ENCODE measurements at places on chromosomes 2 and 18. TPM values are rescaled to one million over a fixed set of nuclear protein-coding genes. Genes with fewer than 3 reads are reported as not detected.

Gene LTBP1
- total RNA-seq = 79.2 TPM

Gene IL36RN
- total RNA-seq = not detected

Gene B3GNT2
- total RNA-seq = 13.3 TPM

Gene IL18RAP
- total RNA-seq = not detected

Gene SLC9A4
- 0.06 TPM for total RNA-seq

Gene DAW1
- 0.23 TPM for total RNA-seq

Gene SMYD1
- 1.6 TPM for total RNA-seq

Gene RFX8
- 27.8 TPM for total RNA-seq

Gene REG1B
- not detected for total RNA-seq

Gene SLC66A2
- total RNA-seq = 53.3 TPM

Gene RESP18
- not detected for total RNA-seq

Gene DLGAP1
- total RNA-seq = 0.06 TPM

Gene STARD7
- 168 TPM for total RNA-seq

Gene SPATA3
- total RNA-seq = not detected

GRCh38 chr2:120066800-120067547 lies 54.1 kb downstream of the EPB41L5 start:
- no peak for DNase-seq

DNA sequence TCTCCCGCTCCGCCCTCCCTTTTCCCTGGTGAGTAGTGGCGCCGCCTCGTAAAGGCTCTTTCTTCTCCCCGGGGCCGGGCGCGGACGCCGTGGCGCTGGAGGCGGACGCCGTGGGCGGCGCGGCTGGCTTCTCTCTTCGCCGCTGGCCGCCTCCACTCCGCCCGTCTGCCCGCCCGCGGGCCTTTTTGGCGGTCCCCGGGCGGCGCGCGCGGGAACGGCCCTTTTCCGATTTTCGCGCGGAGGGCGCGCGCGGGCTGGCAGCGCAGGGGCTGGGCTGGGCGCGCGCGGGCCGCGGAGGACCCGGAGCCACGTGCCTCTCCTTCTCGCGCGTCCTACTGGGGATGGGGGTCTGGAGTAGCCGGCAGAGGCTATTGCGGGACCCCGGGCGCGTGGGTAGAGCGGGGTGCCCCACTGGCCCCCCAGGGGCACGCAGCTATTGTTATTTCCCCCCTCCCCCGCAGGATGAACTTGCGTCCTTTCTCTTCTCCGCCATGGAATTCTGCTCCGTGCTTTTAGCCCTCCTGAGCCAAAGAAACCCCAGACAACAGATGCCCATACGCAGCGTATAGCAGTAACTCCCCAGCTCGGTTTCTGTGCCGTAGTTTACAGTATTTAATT lies 472 bp downstream of the SLC20A1 start:
- peak; percentile 47 for DNase-seq

GRCh38 chr2:128292599-128293425 lies 25.9 kb downstream of the HS6ST1 start:
- no peak for DNase-seq

DNA sequence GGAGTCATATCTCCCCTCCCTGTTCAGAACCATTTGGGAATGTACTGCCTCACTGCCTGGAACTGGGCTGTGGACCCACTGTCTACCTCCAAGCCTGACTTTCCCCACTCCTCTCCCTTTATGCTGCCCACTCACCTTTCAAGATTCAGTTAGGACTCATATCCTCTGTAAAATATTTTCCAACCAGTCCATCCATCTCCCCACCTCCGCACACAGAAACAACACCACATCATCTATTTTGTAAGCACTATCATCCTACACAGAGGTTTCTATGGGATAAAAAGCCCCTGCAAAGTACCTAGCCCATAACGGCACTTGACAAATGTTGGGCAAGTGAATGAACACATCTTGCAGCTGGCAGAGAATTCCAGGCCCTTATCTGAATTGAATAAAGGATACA lies 250.8 kb downstream of the ANAPC1 start:
- no peak for DNase-seq

- peak; percentile 98 for DNase-seq
Measured at GRCh38 chr2:39523308-39524044, 86.4 kb upstream of the MAP4K3 start.

GRCh38 chr2:72932045-72932740 lies 14.9 kb downstream of the EMX1 start:
- peak; percentile 80 for DNase-seq

- peak; percentile 85 for DNase-seq
Measured at GRCh38 chr2:46385786-46386577, 88.8 kb downstream of the EPAS1 start.

GRCh38 chr2:135617501-135618015 lies 86.3 kb downstream of the R3HDM1 start:
- DNase-seq = no peak

GRCh38 chr2:47636176-47636575 lies 146.8 kb upstream of the MSH6 start:
- no peak for DNase-seq

DNA sequence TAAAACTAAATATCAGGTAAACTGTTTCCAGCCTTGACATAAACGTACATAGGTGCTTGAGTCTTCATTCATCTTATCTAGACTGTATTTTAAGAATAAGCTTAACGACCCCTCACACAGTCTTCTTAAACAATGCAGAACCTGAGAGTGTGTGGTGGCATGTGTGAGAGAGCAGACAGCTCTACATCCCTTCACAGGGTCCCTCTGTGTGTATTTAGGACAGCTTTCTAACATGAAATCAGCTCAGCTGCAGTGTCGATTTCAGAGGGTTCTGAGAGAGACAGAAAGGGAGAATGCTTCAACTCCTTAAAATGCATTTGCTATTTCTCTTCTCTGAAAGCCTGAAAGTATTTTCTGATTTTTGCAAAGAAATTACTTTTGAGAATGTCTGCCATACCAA lies 185.2 kb downstream of the GRB14 start:
- no peak for DNase-seq

DNA sequence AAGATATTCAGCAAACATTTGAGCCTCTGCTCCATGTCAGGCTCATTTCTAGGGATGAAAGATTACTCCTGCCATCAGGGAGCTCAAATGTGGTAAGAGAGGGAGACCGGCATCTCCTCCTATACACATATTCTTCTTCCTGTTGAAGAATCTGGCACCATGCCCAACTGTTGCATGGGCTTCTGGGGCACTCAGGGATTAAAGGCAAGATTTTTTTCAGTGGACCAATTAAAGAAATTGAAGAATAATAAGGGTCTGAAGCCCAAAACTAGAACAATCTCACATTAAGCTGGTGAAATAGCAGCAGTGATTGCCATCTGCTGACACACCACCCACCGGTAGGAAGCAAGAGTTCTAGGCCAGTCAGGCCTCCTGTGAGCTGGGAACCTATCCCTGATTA lies 145.4 kb upstream of the LYPD6 start:
- DNase-seq = no peak

DNA sequence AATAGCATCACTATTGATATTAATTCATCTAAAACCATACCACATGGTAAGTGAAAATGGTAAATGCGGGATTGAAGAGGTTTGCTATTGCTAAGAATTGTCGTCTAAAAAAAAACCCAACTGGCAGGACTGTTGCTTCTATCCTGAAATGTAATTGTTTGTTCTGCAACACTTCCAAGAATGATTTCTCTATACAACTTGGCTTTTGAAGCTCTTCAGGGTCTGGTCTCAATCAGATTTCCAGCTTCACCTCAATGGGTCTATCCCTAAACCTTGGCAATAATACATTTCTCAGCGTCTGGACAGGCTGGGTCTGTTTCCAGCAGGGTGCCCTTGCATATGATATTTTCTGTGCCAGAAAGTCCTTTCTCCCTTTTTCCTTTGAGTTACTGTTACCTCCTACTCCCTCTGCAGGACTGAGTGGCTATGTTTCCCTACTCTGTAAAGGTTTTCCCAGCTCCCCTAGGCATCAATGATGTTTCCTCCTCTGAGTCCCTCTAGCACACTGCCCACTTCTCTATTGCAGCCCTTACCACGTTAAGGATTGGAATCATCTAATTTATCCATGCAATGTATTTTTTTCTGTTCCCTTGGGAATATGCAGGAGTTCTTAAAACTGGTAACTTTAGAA lies 118.2 kb upstream of the REV1 start:
- DNase-seq = no peak

DNA sequence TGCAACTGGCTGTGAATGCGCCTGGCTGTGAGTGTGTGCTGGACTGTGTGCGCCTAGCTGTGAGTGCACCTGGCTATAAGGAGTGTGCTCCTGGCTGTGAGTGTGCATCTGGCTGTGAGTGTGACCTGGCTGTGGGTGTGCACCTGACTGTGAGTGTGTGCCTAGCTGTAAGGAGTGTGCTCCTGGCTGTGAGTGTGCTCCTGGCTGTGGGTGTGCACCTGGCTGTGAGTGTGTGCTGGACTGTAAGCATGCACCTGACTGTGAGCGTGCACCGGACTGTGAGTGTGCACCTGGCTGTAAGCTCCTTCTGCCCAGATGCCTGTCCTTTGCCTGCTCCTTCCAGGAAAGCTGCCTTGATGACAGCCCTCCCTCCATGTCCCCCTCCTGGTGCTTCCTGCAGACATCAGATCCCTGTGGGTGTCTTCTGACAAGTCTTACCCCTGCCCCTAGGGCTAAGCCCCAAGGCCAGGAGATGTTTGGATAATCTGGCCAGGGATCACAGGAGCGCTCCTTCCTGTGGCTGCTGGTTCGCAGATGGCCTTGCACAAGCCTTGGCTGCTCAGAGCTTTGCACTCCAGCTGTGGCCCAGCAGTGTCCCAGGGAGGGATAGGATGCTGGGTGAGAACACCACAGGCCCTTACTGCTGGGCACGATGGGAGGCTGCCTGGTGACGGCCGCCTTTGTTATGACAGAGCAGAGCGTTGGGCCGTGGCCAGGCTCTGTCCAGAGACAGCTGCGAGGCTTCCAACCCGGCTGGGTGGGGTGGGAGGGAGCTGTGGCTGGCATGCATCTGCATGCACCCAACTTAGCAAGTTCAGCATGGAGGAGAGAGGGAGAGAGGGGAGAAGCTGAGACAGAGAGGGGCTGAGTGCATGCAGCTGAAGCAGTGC lies 89.9 kb downstream of the GLI2 start:
- peak; percentile 56 for DNase-seq

DNA sequence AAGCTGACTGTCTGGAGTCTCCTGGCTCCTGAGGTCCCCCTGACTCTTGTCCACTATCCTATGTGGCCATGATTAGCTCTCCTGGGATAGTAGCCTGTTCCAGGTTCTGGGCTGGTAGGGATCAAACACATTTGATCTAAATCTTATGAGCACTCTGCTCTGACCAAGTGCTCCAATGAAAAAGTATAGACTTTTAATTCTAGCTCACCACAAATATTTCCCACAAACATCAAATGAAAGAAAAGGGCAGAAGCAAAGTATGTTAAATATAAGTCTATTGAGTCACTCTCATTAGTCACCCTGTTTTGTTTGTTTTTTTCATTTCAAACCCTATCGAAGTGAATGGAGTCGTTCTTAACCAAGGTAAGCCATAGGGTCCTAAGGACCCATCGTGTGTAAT lies 39.7 kb upstream of the NEDD4L start:
- DNase-seq = peak; percentile 77

- peak; percentile 28 for DNase-seq
Measured at GRCh38 chr2:134398300-134398699, 144.4 kb downstream of the MGAT5 start.

DNA sequence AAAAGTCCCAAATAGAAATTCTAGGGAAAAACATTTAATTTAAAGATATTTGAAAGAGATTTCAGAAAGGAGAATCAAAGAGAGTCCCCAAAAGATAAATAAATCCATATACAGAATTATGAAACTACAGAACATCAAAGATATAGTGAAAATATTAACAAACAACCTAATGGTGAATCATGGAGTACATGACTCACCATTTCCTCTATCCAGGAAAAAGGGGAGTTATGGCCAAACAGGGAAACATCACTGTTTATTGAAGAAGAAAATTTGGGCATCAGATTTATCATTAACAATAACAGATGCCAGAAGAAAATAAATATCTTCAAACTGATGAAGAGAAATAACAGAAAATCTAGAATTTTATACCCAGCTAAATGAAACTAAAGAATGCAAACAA lies 448.3 kb downstream of the CDH2 start:
- peak; percentile 37 for DNase-seq

DNA sequence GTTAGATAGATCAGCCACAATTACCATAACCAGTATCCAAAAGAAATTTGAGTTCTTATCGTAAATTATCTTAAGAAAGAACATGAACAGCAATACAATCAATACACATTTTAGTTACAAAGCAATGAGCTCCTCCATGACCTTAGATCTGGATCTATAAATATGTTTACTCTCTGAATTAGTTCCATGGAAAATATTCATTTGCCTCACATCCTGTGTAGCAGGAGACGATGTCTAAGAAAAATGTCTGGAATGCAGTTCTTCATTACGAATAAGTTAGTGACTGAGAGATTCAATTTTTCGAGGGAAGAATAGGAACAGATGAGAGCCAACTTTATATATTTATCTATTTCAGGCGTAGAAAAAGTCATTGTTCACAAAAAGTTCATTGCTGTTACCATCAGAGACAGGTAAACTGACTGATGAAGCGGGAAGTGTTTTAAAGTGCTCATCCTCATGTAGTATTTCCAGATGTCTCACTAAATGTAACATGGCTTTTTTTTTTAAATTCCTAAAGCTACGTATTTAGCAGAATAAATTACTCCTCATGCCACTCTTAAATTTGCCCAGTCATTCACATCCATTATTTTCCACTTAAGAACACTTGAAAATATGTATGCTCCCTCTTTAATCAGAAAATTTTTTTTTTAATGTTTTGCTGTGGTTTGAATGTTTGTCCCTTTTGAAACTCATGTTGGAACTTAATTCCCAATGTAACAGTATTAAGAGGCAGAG lies 106.5 kb upstream of the SCN1A start:
- DNase-seq = peak; percentile 56

- no peak for DNase-seq
Measured at GRCh38 chr18:9328776-9329175, 5.8 kb upstream of the TWSG1 start.

- peak; percentile 87 for DNase-seq
Measured at GRCh38 chr2:36568516-36569246, 29.3 kb downstream of the FEZ2 start.

DNA sequence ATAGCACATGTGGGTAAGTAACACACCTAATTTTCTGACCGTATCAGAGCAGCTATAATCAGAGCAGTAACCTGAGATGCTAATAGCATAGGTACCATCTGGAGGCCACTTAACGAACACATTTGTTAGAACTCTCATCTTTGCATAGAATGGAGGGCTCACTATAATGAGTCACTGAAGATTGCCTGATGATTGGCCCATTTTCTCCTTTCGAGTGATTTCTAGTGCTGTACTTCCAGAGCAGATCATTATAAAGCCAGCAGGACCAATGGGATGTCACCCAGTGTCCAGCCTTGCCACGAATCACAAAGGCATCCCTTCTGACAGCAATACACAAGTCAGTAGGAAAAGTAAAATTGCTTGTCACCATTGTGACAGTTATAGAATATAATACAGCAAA lies 81.7 kb upstream of the REV1 start:
- no peak for DNase-seq

- DNase-seq = no peak
Measured at GRCh38 chr2:165647409-165647808, 146.6 kb downstream of the GALNT3 start.
